ENCODE measurements at places on chromosomes 5 and 9.

DNA sequence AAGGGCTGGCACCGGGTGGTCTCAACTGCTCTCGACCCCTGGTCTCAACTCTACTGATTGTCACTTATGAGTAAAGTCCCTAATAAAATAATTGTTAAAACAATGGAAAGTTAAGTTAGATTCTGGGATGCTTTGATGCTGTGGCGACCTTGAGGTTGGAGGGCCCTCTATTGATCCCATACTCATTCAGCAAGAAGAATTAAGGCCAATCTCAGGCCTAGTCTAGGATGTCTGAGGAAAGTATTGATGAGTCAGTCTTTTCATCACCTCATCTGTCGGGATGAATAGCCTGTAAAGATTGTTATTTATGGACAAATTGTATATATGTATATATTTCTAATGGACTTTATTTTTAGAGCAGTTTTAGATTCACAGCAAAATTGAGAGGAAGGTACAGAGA lies 50.8 kb downstream of the WDR36 start:
- no peak for DNase-seq

GRCh38 chr5:132065351-132065937 lies 5.0 kb downstream of the IL3 start:
- peak; percentile 85 for DNase-seq

DNA sequence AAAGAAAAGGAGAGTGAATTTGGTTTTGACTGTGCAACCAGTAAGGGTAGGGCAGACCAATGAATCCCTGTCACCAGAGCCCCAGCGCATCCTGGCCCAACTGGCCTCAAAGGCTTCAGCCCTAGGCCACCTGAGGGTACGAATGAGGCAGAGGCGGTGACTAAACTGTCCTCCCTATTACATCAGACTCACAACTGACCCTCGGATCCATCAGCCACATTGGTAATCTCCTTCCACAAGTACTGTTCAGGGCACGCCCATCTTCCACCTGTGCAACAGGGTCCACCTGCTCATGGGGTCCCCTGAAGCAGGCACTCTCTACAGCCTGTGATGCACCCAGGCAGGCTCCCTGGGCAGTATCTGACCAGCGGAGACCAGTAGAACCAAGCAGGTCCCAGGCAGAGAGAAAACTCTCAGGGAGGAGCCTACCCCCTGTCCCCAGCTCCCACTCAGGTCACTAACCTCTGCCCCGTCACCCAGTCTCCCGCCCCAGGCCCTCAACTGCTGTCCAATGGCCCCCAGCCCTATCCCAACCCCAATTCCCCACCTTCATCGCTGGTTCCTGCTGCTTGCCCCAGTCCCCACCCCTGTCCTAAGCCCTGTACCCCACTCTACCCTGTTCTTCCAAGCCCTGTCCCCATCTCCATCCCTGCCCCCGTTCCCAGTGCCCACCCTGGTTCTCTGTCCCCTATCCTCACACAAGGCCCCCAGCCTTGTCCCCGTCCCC lies 904 bp downstream of the EDF1 start:
- no peak for DNase-seq

DNA sequence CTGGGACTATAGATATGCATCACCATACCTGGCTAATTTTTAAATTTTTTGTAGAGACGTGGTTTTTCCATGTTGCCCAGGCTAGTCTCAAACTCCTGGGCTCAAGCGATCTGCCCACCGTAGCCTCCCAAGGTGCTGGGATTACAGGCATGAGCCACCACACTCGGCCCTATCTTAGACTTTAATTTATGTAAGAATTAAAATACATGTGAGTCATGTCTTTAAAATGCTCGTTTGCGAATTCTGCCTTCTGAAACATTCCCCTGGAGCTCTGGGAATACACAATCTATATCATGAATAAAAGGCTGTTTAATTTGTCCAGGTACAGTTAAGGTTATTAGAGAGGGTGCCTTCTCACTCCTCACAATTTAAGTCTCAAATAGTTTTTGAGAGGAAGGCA lies 32.8 kb downstream of the RHOBTB3 start:
- no peak for DNase-seq

DNA sequence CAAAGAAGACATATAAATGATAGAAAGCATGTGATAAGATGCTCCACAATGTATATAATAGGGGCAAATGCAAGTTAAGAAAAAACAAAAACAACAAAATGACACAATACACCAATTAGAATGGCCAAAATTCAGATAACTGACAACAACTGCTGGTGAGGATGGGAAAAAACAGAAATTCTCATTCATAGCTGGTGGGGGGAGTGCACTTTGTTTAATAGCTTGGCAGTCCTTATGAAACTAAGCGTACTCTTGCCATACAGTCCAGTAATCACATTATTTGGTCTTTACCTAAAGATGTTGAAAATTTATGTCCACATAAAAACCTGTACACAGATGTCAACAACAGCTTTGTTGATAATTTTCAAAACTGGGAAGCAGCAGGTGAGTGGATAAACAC lies 791.1 kb upstream of the CDH10 start:
- DNase-seq = no peak

DNA sequence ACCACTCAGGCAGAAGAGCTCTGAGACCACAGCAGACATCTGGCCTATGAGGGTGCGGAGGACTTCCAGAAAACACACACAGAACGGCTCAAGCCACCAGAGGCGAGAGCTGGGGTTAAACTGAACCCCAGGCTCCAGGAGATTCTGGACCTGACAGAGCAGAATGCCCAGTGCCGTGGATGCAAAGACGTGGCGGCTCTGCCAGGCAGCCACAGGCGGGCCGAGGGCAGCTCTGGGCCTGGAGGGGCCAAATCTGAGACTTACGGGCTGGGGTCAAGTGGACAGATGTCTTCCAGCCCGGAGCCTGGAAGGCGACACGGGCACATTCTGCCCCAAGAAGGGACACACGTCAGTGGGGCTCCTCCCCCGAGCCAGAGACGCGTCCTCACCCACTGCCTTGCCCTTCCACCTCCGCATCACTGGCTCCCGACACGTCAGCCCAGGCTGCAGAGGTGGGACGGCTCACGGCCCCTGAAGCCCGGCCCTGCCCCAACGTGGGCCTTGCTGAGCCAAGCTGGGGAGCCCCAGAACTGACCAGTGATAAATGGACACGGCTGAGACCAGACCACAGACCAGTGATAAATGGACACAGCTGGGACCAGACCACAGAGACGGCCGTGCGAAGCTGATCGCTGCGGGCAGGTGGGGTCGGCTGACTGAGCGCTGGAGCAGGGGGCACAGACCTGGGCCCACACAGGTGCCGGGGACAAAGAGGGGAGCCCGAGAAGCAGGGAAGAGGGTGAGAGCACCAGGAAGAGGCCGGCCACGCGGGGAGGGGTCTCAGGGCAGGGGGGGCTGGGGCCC lies 40.9 kb upstream of the NSMF start:
- no peak for DNase-seq

DNA sequence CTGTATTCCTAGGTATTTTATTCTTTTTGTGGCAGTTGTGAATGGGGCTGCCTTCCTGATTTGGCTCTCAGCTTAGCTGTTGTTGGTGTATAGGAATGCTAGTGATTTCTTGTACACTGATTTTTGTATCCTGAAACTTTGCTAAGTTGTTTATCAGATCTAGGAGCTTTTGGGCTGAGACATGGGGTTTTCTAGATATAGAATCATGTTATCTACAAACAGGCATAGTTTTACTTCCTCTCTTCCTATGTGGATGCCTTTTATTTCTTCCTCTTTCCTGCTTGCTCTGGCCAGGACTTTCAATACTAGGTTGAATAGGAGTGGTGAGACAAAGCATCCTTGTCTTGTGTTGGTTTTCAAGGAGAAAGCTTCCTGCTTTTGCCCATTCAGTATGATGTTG lies 129.9 kb downstream of the DMXL1 start:
- DNase-seq = no peak
